ENCODE measurements at places on chromosomes 3 and 15. TPM values are rescaled to one million over a fixed set of nuclear protein-coding genes. Genes with fewer than 3 reads are reported as not detected.

DNA sequence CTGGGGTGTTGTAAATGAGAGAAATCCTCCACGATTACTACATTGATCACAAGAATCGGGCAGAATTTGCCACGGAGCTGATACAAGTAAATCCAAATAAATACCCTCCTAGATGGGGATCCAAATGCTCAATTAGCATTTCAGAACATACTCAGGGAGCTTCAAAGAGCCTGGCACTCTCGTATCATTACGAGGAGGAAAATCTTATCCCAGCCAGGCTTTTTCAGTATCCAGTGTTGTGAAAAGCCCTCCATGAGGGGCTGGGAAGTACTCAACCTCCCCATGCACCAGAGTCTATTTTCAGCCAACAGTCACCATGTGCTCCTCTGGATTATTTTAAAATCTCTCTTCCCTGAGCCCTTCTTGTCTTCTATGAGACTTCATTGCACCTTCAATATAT lies 122.6 kb upstream of the ARRDC4 start:
- no peak for DNase-seq

DNA sequence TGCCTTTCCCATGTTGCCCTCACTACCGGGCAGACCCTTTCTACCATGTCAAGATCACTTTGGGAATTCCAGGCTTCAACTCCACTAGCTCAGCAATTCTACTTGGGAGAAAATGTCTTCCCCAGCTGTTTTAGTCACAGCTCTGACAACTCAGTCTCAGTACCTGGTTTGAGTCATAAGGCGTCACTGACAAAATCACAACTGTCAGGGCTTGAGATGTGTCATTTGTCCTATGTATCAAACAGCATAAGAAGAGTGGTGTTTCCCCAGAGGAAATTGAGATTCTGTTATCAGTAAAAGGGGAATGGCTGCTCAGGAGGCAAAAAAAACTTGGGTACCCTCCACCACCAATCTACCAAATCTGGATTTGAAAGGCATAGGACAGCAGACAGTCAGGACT lies 594.9 kb upstream of the SUCLG2 start:
- DNase-seq: no peak

DNA sequence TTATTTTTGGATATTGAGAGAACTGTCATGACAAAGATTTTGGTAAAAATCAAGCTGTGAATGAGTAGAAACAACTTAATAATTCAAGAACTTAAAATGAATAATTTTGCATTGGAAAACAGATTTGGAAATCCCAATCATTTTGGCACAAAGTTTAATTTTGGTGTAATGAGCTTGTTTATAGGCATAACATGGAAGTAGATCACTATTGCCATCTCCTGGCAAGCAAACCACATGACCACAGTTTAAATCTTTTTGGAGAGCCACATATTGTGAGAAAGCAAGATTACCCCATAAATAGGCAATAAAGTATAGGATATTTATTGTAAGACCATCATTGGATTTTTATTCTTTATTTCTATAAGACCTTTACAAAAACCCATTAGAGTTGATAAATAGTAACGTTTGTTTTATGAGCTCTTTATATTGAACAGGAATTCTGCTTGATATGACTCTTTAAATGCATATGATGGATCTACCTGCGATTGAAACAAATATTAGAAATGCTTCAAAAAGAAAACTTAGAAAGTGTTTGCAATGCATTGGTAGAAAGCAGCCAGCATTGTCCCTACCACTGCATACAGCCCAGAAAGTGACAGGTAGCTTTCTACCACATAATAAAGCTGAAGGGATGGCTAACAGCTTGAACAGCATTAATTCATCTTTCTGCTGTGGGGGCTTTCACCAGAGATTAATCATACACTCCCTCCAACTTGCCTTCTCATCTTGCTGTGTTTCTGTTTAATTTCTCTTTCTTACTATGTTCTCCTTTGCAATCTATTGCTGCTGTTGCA lies 766.8 kb downstream of the TBL1XR1 start:
- DNase-seq: no peak

DNA sequence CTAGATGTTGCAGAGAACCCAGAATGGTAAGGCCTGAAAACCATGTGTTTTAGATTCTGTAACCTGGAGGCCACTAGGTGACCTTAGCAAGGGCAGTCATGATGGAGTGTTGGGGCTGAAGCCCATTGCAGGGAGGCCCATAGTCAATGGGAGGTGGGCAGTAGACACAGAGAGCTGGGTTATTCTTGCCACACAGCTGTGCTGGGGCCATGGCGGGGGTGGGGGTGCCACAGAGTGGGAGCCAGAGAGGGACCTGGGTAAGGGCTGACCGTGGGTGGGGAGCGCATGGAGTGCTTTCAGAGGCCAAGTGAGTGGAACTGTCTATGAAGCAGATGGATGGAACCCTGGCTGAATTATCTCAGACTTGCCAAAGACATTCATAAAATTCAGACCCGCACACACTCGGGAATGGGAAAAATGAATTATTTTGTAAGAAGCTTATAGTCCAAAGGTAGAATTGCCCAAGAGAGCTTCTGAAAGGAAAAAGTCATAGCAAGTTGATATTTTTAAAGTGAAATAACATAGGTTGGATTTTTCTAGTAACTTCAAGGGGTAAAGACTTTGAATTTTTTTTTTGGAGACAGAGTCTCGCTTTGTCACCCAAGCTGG lies 53.9 kb downstream of the SMAD3 start:
- DNase-seq: peak; percentile 56

- DNase-seq: no peak
Observed at GRCh38 chr15:25342629-25343028, 96.2 kb downstream of the UBE3A start.

DNA sequence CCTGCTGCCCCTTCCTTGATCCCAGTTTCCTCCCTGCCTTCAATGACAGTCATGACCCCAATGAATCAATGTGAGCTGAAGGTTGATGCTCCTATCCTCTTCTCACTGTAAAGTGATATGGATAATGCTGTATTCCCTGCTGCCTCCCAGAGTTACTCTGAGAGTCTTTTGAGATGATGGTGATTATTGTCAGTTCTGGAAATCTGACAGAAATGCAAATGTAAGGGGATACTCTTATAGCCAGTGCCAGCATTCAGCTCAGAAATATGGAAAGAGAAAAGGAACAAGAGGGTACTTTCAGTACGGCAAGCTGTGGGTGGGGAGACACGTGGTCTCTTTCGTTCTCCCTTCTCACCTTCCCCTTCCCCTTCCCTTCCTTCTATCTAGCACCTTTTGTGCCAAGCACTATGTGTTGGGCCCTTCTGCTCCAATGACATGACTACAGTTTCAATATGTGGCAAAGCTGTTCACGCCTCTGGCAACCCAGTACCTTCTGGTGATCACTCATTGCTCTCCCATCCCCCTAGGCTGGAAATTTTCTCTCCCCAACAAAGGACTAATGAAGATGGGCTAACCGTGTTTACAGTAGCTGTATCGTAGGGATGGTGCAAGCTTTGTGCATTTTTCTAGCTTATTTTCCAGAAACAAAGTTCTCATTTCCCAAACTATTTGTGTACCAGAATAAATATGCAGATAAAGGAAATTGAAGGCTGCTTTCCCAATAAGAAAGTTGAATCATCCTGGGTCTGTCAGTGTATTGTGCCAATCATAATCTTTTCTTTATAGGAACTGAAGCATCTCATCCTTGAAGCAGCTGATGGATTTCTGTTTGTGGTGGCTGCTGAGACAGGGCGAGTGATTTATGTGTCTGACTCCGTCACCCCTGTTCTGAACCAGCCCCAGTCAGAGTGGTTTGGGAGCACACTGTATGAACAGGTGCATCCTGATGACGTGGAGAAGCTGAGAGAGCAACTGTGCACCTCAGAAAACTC lies 70.3 kb downstream of the ARNT2 start:
- DNase-seq: no peak

GRCh38 chr3:144480416-144480919 lies 508.8 kb downstream of the DIPK2A start:
- DNase-seq: no peak

DNA sequence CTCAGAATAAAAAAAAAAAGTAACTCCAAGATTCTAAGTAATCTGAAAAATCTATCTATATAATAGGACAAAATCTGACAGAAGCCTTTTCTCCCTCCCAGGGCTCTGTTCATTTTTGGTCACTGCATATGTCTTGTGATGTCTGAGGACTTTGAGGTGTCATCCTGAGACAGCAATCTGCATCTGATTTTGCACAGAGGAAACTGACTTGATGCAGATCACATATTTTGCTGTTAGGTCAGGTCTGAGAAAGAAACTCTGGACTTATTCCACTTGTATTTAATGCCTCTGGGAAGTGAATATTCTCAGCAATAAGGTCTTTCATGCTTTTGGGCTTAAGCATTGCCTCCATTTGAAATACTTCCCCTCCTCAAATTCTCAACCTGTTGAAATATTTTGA lies 295.2 kb upstream of the THBS1 start:
- no peak for DNase-seq

- DNase-seq: no peak
Observed at GRCh38 chr3:58404396-58404795, 29.2 kb downstream of the PDHB start.

GRCh38 chr3:179788996-179789395 lies 136.2 kb downstream of the USP13 start:
- DNase-seq: no peak

DNA sequence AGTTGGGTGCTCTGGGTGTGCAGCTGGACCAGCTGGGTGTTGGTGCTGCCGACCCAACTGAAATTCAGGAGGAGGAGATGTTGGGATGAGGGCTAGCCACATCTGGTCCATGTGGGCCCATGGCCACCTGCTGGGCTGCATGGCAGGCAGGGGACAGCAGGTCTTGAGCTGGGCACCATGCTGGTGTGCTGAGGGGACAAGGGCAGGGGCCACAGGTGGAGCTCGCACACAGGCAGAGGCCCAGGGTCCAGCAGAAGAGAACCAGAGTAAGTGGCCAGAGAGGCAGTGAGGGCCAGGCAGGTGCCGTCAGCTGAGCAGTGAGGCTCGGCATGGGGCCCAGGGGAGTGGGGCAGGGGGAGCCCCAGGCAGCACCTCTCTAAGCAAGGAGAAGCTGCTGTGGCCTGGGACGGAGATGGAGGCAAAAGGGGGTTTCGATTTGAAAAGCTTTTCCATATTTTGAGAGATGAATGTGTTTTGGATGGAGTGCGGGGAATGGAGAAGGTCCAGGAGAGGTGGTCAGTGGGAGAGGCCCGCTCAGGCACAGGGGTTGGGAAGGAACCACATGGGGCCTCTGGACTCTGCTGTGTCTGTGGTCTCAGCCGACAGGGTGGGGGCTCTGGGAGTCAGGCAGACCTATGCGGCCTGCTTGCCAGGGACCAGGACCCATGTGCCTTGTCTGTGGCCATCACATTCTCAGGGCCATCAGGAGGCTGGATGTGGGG lies 30.5 kb upstream of the PLXNA1 start:
- peak; percentile 76 for DNase-seq

DNA sequence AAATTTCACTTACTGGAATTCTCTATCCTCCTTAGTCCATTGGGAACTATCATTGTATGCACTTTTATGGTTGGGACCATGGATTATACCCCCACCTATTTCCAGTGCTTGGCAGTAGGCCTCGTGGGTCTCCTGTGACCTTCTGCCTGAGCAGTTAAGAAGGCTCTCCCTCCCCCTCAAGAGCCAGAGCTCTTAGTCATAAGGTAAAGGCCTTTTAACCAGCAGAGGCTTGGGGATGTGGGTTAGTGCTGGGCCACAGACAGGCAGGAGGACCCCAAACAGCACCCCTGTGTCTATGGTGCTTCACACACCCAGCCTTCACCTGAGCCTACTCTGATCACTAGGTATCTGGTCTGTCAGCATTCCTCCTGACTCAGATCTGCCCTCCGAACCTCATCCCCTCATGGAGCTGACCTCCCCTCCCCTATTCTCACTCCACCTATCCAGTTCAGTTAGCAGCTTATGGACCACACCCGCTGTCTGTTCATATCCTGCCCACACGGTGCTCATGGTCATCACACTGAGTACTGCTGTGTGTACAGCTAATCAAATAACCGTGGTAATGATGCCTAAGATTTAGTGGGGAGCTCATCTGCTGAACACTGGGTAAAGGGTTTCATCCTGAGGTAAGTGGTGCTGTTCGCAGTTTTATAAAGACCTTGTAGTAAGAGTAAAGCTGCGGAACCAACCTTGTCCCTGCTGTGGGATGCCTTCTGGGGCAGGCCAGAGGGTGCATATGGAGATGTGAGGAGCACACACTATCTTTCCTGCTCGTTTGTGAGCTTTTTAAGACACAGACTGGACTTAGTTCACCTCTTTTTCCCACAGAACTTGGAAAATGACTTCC lies 40.9 kb downstream of the KLHL18 start:
- DNase-seq: no peak

DNA sequence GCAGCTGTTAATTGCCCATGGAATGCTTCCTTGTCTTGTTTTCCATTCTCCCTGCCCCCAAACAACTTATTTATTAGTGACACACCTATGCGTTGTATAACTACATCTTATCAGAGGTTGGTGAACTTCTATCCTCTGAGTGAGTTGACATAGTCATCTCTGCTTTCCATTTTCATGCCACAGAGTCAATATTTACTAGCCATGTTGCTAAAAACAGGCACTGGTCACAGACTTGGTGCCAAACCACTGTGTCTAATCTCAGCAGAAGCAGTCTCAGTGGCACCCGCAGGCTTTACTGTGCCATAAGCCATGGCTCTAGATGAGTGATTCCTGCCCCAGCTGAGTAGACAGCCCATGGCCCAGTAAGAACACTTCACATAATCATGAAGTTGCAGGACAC lies 26.5 kb downstream of the DAPK2 start:
- no peak for DNase-seq

DNA sequence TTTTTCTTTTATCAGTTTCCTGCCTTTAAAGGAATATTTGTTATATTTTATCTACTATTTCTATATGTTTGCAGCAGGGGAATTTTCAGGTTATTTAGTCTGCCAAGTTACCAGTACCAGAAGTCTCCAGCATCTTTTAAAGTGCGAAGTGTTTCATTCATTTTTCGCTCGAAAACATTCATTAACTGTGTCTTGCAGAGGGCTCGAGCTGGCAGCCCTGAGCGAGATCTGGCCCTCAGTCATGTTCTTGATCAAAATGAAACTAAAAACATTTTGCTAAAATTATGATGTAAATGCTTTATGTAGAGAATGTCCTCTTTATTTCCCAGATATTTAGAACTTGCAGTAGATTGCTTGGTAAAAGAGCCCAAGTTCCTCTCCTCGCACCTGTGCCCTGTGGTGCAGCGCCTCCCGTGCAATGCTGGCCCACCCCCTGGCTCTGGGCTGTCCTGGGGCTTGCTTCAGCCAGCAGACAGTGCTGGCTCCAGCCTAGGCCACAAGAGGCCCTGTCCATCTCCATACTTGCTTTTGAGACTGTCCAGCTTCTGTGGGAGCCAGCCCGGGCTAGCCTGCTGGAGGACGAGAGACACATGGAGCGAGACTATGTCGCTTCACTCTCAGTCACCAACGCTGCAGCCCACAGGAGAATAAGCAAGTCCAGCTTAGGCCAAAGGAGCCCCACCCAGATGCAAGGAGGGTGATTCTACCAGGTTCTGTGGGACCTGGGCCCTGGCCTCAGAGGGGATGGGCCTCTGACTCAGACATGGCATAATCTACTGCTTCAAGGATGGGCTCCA lies 71.9 kb upstream of the PRR23E start:
- no peak for DNase-seq

The XIRP1 gene
- 0.06 TPM for polyA plus RNA-seq

The POC1A gene
- polyA plus RNA-seq: 2.4 TPM

The FBXW12 gene
- not detected for polyA plus RNA-seq

The TUSC7 gene
- not detected for polyA plus RNA-seq

The ACKR4 gene
- polyA plus RNA-seq: 0.50 TPM

The RHO gene
- not detected for polyA plus RNA-seq

The TMEM207 gene
- polyA plus RNA-seq: not detected

The DPPA2 gene
- not detected for polyA plus RNA-seq

The FSD2 gene
- 0.02 TPM for polyA plus RNA-seq

Data from spleen (tissue), 13 donors.